Stimulated activated CD4-positive, alpha-beta T cell treated with anti-CD3 and anti-CD28 coated beads, Interleukin-2, amount 100 ng/mL, for 48 hours (primary cell): ENCODE measurements at places on chromosomes 12 and 14.

DNA sequence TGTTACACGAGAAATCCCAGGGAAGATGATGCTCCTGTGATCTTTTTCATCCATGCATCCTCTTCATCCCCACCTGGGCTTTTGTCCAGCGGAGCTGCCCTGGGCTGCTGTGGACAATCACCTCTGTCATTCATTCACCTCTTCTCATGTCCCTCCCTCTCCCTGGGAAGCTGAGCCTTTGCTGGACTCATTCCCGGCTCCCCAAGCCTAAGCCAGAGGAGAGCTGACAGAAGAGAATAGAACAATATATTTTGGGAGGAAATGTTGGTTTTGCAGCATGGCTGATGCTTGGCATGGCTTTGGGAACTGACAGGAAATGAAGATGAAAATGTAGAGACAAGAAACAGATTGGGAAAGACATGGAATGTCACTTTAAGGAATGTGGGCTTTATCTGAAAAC is 177.4 kb downstream of the DICER1 start:
- no peak for DNase-seq

GRCh38 chr12:82176761-82177490 is 181.3 kb downstream of the CCDC59 start:
- no peak for DNase-seq

- DNase-seq: no peak
These were observed 45.4 kb downstream of the PSMA6 start for GRCh38 chr14:35337269-35338255.

DNA sequence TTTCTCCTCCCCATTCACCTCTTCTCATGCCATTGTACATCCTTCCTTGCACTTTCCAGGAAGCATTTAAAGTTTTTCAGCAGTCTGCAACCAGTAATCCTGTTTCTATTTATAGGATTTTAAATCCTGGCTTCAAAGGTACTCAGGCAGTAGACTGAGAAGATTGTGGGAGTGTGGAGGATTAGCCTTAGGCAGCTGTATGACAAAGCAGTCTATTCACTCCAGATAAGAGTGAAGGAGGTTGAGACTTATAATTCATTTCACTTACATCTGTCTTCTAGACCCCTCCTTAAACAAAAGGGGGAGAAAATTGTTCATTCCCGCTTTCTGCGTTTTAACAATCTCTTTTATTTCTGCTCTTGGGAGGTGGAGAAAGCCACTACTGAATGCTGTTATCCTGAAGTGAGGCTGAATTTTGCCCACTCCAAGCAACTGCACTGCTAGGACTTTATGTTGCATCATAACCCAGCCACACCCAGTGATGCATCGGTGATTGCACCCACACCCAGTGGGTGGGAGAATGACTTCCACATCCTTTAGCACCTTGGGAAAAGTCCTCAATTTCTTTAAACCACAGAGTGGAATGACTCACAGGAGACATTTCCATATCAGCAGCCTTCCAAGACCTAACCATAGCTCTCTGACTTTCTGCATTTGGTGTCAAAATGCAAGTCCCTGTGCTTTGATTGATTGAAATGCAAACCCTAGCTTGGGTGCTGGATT is 382.5 kb upstream of the ATP2B1 start:
- DNase-seq: no peak

- DNase-seq: no peak
These were observed 216.1 kb downstream of the NUAK1 start for GRCh38 chr12:105922670-105923102.

- no peak for DNase-seq
These were observed 19.4 kb upstream of the EML1 start for GRCh38 chr14:99773521-99774497.

DNA sequence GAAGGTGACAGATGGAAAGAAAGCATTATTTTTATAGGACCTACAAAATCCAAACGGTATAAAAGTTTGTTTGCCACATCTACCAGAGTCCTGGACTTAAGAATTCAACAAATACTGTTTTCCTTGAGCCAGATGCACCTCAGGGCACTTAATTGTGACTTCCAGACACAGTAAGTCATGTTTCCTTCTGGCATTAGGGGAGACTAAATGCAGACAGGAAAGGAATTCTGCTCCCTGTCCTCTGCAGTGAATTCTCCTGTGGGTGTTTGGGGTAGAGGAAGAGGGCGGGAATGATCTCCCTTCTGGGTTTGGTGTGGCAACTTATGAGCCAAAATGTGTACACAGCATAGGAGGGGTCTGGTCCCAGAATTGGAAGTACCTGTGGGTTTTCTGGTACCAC is 93.9 kb upstream of the ZDHHC17 start:
- no peak for DNase-seq

DNA sequence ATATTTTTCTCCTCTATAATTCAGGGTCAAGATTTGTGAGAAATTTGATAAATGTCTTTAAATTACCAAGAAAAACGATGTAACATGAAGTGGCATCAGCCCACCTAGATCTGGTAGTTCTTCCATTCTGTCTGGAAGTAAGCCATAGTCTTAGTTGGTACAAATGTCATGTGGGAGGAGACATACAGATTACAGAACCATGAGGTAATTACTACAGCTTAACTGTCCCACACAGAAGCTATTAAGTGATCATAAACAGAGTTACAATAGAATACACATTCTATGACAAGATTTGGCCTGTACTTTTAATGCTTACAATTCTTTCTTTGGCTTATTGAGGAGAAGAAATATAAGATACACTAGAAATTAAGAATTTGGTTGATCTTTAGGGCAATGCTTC is 13.7 kb upstream of the SIX1 start:
- no peak for DNase-seq

DNA sequence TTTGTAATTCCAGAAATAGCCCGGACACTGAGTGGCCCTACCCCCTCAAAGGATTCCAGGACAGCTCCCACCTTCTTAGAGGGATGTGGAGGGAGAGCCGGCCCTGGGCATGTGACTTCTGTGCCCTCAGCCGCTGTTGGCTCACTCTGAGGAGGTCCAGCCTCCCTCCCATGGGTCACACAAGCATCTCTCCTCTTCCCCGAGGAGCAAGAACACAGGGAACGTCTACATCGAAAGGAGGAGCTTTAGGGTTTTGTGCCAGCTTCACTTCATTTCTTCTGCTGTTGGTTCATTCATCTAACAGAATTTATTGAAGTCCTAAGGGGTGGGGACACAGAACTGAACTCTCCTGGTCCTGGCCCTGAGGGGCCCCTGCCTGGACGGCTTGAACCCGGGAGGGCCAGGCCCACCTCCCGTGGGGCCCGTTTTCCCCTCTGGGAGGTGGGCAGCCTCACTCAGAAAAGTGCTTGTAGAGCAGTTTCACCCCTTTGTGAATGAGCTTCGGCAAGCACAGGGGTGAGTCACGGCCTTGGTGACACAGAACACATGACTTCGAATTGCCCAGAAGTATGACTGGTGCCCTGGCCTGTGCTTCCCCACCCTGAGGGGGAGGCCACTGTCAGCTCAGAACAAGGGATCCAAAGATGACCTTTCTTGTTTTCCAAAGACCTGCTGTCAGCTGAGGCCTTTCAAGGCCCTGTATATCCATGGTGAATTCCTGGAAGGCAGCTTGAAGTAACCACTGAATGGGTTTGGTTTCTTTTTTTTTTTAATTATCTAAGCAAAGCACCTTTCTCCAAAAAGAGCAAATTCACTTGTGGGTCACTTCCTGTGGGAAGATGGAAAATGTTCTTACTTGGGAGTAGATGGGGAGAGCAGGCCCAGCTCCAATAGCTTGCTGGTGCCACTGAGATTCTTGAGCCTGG is 39.2 kb downstream of the NFKBIA start:
- peak; percentile 72 for DNase-seq

DNA sequence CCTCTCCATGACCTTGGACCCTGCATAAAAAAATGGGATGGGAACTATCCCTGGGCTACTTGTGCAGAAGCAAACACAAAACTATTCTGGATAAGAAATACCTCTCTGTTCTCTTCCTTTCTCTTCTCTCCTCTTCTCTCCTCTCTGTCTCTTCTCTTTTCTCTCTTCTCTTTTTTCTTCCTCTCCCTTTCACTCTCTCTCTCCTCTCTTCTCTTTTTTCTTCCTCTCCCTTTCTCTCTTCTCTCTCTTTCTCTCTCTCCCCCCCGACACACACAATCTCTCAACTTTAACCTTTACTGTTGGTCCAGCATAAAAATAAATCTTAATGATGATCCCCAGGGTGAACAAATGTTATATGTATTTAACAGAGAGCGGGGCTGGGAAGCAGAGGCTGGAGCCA is 141.4 kb downstream of the SRGAP1 start:
- DNase-seq: no peak

DNA sequence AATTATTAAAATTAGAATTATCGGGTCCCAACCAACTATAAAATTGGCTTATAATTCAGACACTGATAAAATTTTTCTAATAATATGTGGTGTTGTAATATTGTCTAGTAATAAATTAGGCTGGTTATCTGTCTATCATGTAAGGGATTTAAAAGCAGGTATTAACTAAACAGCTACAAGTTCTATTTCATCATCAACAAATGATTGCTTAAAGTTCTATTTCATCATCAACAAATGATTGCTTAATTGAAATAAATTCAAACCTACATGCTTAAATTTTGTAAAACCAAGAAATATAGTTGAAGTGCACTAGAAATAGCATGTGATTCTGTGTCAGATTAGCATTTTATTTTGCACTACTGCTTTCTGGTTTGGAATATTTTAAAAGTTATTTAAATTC is 34.1 kb downstream of the SLCO1A2 start:
- no peak for DNase-seq

DNA sequence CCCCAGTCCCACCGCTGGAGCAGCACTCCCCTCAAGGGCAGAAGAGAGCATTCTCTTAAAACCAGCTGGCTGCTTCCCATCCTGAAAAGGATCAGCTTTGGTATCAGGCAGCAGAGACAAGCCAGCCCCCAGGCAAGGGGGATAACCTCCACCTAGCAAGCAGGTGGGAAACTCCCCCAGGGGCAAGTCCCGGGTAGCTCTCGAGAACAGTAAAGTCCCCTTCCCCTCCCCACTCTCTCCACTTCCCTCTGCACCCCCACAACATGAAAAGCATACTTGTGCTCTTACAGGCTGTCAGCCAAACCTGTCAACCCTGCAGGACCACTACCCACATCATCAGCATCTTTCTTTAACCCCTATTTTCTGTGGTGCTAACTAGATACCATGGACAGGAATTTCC is 254.0 kb downstream of the NTF3 start:
- DNase-seq: no peak

- peak; percentile 54 for DNase-seq
These were observed 58.6 kb downstream of the SLC38A1 start for GRCh38 chr12:46209914-46210872.

- DNase-seq: no peak
These were observed 281.8 kb downstream of the EGLN3 start for GRCh38 chr14:33669111-33669510.

GRCh38 chr14:61406198-61406597 is 84.8 kb downstream of the PRKCH start:
- no peak for DNase-seq

DNA sequence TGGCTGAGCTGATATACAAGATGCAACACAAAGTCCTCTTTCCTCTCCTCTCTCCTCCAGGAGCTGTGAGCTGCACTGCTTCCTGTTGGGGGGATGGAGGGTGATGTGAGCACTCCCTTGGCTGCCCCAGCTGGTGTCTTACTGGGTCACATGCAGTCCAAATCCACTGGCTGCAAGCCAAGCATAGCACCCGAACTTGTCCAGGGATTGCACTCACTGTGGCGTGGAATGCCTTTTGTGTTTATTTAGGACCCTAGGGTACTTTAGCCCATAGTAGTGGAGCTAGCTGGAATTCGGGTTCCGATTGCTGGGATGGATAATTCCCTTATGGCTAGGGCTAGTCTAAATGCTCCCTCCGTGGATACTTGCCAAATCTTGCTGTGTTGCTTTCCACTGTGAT is 424.9 kb upstream of the SYT1 start:
- no peak for DNase-seq
